ENCODE measurements at places on chromosomes 2 and 18. TPM values are rescaled to one million over a fixed set of nuclear protein-coding genes. Genes with fewer than 3 reads are reported as not detected.

Gene SRSF7
- 140 TPM for total RNA-seq

Gene LAMA1
- total RNA-seq: 131 TPM

Gene HAAO
- total RNA-seq: not detected

Gene ANKRD30BL
- not detected for total RNA-seq

Gene KLHL14
- total RNA-seq: 0.43 TPM

Gene PPP1R1C
- total RNA-seq: 2.0 TPM

Gene GPR45
- total RNA-seq: 0.98 TPM

Gene KIF3C
- 19.3 TPM for total RNA-seq

Gene HOXD9
- 0.18 TPM for total RNA-seq

Gene APCDD1
- not detected for total RNA-seq

DNA sequence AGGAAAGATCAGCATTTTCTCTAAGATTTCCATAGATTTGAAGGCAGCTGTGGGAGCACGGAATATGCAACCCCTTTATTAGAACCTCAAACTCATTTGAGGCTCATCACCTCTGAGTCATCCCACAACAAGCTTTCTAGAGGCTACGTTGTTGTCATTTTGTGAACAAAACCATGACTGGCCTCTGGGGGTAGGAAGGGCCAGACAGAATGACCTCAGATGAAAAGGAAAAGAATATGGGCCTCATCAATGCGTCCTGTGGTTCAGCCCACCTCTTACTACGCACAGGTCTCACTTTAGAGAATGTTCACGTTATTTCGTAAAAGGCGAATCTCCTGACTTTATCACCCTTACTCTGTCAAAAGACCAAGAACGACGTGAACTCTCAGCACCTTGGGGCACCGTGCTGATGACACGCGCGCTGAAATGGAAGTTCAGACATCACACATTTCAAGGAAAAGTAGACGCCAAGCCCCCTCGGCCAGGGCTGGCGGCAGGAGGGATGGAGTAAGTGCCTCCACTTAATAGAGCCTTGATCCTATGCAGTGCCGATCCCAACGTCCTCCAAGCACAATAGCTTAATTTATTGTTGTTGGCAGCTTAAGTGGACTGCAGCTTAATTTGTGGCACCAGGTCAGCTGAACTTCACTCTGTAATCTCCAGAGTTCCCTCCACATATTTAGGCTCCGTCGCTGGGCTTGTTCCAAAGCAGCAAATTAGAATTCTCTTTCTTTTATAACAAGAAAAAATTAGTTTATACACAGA lies 208.3 kb downstream of the EIPR1 start:
- no peak for DNase-seq

DNA sequence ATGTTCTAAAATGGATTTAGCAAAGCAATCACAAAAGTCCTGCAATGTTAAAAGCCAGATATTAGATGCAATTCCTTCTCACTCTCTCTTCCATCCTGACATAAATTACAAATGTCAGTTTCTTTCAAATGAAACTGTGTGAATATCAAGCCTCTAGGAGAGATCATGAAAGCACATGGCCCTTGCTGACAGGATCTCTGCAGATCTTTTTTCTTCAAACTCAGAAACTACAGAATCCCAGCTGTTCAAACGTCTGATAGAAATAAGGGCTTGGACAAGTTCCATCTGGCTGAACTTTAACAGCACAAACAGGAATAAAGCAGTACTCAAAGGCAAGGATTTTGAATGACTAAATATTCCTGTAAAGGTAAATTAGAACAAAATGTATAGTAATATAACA lies 47.6 kb downstream of the PDE1A start:
- no peak for DNase-seq

DNA sequence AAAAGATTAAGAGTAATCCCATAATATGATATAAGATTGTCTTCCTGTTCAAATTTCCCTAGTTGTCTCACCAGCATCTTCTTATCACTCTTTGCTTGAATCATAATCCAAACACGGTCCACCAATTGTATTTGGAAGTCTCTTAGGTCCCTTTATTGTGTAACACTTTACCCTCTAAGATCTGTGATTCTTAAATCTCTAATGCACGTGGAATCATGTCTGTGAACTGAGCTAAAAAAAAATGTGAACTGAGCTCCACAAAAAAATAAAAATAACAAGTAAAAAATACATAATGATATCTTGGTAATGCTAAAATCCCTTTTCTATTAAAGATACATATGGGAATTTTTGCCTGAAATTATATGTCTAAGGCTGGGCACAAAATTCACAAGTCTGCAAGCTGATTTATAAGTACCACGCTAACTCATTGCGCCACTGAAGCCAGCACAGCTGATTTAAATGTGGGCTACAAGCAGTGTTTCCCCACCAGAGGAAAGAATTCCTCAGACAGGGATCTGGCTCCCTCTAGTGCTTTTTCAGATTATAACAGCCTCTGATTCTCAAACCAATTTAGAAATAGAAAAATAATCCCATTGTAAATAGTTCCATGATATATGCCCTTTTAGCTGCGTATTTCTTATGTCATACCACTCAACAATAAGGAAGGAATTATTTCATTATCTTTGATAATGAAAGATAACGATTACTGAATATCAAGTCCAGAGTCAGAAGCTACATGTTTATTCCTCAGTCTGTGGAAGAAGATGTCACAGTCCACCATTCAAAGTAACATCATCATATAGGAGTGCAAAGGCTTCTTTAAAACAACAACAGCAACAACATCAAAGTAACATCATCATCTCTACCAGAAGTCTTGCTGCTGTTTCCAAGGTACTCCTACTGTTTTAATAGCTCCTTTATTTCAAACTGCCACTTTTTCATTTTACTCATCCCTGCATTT lies 22.9 kb downstream of the RBM43 start:
- peak; percentile 78 for DNase-seq

- no peak for DNase-seq
Observed at GRCh38 chr2:196274387-196274809, 103.0 kb upstream of the STK17B start.

DNA sequence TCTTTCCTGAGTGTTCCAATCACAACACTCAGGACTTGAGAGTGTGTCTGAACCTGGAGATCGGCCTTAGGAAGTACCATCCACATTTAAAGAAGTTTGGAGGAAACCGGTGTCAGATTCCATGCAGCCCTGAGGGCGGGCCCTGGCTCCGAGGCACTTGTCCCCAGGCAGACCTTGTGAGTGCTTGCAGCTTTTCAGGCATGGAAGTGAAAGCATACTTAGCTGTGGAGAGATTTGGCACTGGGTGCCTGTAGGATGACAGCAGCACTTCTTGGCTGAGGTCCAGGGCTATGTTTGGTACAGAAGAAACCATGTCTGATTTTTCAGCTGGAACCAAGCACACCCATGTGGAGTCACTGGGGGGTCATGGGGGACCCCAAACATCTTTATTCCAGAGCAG lies 230.8 kb downstream of the SEPTIN10 start:
- no peak for DNase-seq

- DNase-seq: no peak
Observed at GRCh38 chr2:218391202-218391601, 8.5 kb upstream of the CTDSP1 start.

DNA sequence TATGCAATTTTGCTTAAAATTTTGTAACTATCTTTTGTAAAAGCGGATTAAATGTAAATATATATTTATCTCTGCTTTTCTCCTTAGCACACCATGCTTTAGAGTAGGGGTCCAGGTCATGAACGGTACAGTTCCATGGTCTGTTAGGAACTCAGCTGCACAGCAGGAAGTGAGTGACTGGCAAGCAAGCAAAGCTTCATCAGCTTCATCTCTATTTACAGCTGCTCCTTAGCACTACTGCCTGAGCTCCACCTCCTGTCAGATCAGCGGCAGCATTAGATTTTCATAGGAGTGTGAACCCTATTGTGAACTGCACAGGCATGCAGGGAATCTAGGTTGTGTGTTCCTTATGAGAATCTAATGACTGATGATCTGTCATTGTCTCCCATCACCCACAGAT lies 959.0 kb upstream of the SLC39A10 start:
- no peak for DNase-seq

DNA sequence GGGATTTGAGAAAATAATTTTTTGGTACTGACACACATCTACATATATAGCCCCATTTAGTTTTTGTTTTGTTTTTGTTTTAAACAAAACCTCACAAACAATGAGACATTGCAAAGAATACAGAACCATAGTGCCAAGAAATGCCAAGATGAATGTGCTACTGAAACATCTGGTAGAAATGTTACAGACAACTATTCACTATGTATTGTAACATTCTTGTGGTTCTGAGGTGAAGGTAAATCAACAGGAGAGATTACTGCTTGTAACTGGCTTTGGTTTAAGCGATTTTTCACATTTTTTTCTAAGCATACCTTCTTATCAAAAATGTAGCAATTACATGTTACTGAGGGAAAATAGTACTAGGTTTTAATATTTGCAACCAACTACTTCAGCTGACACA lies 281.3 kb downstream of the ZNF804A start:
- no peak for DNase-seq

GRCh38 chr2:214069254-214069653 lies 341.6 kb upstream of the VWC2L start:
- no peak for DNase-seq

- DNase-seq: peak; percentile 28
Observed at GRCh38 chr2:114940785-114941458, 498.5 kb downstream of the DPP10 start.

DNA sequence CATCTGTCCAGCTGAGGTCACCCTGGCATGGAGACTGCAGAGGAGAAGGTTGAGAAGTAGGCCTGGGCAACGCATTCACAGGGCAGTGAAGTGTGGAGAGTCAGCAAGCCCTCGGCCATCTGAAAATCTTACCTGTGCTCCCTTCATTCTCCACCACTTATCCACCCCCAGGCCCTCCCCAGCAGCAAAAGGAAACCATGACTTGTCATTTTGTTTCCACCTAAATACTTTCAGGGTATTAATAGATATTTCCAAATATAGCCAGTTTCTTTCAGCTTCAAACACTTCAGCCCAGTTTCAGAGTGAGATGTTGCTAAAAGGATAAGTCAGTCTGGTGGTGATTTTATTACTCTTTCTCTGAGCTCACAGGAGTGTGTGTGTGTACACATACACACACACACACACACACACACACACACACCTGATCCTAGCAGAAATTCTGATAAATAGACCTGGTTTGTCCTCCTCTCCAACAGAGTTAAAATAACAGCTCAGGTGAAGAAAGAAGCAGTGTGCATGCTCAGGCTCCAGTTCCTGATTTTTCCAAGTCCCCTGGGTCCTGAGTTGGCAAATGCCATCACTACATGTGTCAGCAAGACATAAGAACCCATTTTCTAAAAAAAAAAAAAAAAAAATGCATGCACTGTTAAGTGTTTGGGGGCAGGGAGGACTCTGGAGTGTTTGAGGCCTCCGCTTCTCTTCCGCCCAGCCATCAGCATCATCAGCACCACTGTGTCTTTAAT lies 82.8 kb downstream of the LOXHD1 start:
- no peak for DNase-seq

DNA sequence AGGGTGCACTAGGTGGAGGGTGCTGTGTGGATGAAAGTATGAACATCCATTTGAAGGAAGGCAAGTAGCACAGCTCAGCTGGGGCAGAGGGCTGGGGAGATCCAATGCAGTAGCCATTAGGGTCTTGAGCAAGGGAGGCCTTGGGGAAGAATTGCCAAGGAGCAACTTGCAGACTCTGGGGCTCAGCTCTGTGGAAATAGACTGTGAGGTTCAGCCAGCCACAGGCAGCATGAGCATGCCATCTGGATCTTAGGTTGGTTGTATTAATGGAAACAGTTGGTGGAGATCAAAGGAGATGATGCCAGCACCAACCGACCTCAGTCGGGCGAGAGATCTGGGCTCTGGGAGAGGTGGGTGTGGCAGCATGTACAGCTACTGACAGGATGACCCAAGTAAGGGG lies 5.6 kb downstream of the ZAP70 start:
- no peak for DNase-seq

GRCh38 chr2:7203056-7203467 lies 285.9 kb downstream of the RNF144A start:
- DNase-seq: peak; percentile 78

GRCh38 chr2:176072951-176073904 lies 10.5 kb downstream of the EVX2 start:
- DNase-seq: no peak

- no peak for DNase-seq
Observed at GRCh38 chr2:179104736-179105135, 54.8 kb upstream of the CCDC141 start.

DNA sequence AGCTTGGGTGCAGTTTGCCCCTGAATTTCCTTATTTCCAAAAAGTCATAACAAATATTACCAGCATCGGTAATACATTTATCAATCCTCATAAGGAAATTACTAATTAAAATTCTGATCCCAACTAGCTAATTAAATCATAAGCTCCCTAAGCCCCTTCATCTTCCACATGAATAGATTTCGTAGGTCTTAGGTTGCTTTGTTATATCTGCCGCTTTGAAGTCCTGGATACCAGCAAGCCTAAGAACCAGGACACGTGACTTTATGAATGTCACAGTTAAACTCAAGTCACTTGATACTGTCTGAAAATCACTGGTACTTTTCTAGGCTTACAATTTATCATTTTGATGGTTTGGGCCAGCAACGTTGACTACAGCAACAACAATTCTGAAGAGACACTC lies 134.8 kb upstream of the CAVIN2 start:
- no peak for DNase-seq

- no peak for DNase-seq
Observed at GRCh38 chr18:6561862-6562291, 147.2 kb upstream of the L3MBTL4 start.

DNA sequence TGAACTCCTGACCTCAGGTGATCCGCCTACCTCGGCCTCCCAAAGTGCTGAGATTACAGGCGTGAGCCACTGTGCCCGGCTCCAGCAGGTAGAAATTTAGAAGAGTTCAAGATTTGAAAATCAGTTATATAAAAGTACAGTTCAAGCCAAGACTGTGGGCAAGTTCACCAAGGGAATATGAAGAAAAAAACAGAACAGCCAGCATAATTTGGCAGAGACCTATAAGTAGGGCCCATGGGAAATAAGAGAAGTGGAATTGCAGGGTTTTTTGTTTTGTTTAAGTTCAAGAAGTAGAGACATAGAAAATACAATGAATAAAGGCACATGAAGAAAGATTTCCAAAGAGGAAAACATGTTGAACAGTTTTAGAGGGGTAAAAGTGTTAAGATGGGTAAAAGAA lies 57.9 kb downstream of the BAZ2B start:
- DNase-seq: no peak

- no peak for DNase-seq
Observed at GRCh38 chr18:27114842-27115241, 70.3 kb downstream of the CHST9 start.

GRCh38 chr2:152359573-152360363 lies 24.8 kb downstream of the FMNL2 start:
- no peak for DNase-seq

DNA sequence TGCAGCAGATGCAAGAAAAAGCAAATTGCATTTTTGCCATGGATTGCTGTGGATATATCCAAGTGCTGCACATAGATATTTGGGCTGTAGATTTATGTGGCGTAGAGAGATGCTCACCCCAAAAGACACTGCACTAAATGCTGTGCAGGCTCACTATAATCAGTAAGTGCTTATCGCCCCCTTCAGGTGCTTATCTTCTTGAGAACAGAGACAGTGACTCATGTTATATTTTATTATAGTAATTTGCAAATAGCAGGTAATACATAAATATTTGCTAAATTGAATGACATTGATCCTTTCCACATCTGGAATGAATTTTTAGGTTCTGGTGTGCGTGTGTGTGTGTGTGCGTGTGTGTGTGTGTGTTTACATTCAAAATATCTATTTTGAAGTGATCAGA lies 36.8 kb upstream of the PLEKHM3 start:
- peak; percentile 68 for DNase-seq

- peak; percentile 11 for DNase-seq
Observed at GRCh38 chr18:58535340-58536201, 93.3 kb downstream of the ALPK2 start.

GRCh38 chr2:50069454-50069853 lies 915.1 kb upstream of the FSHR start:
- no peak for DNase-seq

- no peak for DNase-seq
Observed at GRCh38 chr2:68746408-68746807, 11.8 kb downstream of the ARHGAP25 start.
